ENCODE measurements at places on chromosomes 7 and 10.

DNA sequence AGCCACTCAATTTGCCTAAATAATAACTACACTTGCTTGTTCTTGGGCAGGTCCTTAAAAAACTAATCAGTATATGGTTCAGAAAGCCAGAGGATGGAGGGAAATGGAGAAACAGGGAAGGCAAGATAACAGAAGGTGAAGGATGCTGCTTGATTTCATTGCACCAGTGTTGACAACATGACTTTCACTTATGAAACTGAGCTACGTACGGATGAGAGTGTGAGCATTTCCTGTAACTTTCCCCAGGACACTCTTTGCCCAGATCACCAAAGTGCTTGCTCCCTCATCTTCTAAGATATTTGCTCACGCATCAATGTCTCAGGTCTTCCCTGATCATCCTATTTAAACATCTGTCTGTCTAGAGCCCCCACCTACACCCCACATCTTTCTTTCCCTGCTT is 37.4 kb downstream of the SLC35B4 start:
- no peak for DNase-seq

DNA sequence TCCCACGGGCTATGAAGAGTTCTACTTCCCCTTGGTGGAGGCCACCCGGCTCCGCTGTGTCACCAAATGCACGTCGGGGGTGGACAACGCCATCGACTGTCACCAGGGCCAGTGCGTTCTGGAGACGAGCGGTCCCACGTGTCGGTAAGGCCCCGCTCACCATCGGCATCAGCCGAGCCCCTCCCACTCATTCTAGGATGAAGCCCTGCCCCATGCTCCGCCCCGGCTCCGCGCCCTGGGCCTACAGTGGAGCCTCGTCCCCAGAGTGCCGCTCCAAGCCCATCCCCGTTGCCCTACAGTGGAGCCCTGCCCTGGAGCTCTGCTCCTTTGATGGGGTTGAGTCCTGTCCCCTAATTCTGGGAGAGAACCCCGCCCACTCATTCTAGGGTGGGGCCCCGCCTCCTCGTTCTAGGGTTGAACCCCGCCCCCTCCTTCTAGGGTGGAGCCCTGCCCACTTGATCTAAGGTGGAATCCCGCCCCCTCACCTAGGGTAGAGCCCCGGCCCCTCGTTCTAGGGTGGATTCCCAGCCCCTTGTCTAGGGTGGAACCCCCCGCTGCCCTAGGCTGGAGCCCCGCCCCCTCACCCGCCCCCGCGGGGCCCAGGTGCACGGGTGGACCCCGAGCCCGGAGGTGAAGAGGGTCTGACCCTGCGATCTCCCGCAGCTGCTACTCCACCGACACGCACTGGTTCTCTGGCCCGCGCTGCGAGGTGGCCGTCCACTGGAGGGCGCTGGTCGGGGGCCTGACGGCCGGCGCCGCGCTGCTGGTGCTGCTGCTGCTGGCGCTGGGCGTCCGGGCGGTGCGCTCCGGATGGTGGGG is 3.4 kb upstream of the MUC12 start:
- DNase-seq, result no peak

DNA sequence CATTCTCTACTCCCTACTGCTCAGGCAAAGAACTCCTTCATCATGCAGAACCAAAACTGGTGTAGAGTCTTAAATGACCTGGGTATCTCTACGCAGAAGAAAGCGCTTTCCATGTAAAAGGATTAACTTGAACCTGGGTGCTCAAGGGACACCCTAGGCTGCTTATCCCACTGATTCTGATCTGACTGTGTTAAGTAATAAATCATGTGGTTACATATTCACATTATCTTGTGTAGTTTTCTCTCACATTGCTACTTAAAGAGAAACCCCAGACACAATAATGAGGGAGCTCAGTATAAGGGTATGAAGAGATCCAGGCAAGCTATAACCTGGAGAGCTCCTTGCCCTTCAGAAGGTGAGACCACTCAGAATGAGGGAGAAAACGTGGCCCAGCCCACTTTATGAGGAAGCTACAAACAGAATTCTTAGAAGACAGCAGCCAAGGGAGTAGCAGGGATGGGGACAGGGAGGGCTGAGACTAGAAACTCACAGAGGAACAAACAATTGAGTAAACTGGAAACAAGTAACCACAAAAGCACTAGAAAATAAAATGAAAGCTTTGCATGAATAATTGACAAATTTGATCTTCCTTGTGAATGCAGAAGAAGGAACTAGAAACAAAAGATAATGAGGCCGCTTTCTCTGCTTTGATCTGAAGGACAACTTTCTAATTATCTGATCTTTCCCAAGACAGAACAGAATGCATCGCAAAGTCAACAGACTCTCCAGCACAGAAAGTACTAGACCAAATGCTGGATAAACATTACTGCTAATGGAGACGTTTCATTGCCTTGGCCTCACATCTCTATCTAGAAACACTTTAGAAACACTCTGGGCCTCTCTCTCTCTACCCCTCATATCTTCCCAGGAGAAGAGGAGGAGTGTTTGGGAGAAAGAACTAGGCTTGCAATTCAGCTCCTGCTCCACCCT is 76.1 kb downstream of the LRRC17 start:
- DNase-seq, result no peak

DNA sequence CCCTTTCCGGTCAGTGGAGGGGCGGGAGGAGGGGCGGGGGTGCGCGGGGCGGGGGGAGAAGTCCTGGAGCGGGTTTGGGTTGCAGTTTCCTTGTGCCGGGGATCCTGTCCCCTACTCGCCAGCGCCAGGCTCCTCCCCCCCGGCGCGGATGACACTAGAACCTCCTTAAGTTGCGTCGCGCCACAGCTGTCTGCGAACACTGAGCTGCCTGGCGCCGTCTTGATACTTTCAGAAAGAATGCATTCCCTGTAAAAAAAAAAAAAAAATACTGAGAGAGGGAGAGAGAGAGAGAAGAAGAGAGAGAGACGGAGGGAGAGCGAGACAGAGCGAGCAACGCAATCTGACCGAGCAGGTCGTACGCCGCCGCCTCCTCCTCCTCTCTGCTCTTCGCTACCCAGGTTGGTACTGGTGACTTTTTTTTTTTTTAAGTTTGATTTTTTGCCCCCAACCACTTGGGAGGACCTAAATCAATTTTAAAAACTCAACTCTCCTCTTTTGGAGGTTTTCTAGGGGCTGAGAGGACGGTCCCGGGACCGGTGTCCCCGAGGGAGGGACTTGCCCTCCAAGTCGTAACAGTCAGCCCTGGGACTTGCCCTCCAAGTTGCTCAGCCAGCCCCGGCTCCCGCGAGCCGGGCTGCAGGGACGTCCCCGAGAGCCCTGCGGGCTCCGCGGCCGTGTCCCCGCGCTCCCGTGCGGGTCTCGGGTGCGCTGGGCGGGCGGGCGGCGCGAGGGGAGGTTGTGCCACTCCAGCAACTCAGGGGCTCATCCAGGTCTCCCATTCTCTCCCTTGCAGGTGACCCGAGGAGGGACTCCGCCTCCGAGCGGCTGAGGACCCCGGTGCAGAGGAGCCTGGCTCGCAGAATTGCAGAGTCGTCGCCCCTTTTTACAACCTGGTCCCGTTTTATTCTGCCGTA is at the start of gene GATA3:
GATA3 (plus strand) TSS at position 195 of the 914 bp plus-strand sequence. CDS start 968 bp downstream, outside the sequence.
- DNase-seq, result no peak

DNA sequence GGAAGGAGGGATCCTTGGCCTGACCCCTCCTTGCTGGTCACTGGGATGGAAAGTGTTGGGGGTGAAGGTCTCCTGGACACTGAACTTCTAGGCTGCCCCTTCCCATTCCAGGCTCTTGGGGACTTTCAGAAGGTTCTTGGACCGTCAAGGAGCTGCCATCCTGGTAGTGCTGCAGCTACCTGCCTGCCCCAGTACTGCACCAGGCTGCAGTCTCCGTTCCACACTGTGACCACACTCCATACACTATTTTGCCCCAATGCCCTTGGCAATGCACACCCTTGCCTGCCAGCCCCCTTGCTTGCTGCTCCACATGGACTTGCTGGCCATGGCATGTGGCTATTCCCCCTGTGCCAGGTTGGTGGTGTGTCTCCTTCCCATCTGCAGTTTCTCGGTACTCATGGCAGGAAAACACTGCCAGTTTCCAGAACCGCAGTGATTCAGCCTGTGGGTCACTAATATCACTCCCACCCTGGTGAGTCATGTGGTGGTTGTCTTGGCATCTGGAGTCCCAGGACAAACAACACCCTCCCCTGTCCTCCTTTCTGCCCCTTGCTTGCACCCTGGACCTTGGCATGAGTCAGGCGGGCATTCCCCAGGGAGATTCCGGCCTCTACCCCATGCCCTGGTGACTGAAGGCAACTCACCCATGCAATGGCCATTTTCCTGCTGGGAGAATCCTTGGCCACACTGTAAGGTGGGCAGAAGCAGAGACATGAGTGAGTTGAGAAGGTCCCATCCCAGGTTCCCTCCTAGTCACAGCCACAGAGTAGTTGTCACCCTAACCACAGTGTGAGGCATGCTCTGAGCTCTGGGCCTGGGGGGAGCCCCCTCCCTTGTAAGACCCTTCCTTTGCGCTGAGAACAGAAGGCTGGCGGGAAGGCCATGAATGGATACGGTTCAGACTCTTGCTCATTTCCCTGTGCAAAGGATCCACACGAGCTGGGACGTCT is 32.8 kb downstream of the GOLGA7B start:
- DNase-seq, result no peak

DNA sequence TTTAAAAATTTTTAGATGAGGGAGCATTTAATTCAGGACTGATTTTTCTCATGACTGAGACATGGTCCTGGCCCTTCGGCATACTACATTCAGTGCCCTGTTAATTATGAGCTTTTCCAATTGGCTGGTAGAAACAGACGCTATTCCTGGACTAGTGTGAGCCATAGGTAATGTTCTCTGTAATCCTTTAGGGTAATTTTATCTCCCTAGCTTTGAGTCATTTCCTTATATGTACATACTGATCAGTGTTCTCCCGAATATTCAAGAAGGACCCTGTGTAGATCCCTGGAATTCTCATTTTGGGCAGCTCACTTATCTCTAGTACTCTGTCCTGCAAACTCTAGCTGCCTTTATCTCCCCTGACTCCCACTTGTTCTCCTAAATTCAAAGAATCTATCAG is 92.6 kb upstream of the NPY start:
- DNase-seq, result no peak
